ENCODE measurements at places on chromosomes 1 and 21.

DNA sequence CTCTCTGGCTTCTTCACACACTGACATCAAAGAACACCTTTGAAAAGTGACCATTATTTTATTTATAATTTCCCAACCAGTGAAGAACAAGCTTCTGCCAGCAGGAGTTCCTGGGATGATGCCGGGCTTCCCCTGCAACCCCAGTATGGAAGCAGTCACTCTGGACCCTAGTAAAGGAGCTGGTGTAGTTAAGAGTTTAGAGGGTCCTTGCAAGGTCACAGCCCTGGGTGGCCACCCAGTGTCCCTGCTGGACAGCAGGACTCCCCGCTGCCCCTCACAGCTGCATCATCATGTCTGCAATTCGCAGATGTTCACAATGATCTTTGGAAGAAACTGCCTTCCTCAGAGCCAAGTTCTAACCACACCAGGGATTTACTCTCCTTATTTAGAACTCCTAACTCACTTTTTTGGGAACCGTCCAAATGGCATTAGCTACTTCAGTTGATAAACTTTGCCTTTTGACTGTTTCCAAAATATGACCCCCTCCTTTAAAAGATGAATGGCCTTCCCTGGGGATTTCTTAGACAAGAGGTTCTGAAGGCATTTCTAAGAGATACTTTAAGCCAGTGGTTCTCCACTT lies 90.6 kb downstream of the HIVEP3 start:
- peak; percentile 28 for DNase-seq

DNA sequence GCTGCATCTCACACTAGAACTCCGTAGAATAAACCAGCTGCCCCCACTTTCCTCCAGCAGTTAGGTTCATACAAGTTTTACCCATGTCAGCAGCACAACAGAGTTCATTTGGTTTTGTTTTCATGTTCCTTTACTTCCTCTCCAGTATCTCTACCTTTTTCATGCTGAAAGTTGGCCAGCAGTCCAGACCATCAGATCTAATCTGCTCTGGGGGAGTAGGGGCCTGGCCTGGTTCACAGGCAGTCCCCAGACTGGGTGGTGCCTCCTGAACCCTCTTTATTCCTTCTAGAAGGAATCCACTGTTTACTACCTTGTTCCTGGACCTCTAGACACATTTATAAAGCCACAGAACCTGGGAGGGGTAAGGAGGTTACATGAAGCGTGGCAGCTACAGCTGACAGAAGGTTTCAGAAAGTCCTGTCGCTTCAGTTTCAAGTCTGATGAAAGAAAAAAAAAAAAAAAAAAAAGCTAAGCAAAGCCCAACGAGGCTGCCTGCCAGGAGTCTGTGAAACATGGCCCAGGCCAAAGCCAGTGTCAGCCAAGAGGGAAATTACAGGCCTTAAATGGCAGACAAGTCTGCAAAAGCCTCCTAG lies 184.6 kb upstream of the JUN start:
- DNase-seq: peak; percentile 77

- DNase-seq: no peak
These were observed 26.2 kb downstream of the TCP10L start for GRCh38 chr21:32559006-32559610.

DNA sequence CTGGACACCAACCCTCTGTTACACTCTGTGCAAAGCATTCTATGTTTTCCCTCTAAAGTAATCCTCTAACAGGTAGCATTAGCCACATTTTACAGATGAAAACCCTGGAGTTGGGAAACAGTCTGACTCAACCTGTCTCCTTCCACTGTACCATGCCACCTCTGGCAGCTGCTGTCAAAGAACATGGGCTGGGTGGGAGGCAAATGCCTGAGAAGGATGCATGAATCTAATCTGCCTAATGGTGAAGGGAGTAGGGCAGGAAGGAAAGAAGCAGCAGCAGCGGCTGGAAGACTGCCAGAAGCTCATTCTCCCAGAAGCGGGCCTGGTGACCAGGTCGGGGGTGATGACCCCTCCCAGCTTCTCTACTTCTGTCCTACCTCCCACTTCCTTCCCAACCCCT lies 21.7 kb downstream of the LRRC71 start:
- no peak for DNase-seq

DNA sequence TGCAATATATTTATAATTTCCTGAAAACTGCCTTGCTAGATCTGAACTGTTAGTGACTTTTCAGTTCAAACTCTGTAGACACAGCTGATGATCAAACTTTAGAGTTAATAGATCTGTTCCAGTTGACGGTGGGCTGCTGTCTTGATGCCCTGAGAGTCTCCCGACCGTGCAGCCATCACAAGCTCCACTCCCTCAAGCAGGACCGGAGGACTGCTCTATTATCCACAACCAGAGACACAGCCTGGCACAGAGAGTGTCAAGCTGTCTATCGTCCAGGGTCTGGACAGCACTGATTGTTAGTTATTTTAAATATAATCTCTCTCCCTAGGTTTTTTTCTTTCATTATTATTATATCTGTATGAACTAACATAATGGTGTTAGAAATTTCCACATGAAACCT lies 8.0 kb downstream of the CHODL start:
- no peak for DNase-seq

DNA sequence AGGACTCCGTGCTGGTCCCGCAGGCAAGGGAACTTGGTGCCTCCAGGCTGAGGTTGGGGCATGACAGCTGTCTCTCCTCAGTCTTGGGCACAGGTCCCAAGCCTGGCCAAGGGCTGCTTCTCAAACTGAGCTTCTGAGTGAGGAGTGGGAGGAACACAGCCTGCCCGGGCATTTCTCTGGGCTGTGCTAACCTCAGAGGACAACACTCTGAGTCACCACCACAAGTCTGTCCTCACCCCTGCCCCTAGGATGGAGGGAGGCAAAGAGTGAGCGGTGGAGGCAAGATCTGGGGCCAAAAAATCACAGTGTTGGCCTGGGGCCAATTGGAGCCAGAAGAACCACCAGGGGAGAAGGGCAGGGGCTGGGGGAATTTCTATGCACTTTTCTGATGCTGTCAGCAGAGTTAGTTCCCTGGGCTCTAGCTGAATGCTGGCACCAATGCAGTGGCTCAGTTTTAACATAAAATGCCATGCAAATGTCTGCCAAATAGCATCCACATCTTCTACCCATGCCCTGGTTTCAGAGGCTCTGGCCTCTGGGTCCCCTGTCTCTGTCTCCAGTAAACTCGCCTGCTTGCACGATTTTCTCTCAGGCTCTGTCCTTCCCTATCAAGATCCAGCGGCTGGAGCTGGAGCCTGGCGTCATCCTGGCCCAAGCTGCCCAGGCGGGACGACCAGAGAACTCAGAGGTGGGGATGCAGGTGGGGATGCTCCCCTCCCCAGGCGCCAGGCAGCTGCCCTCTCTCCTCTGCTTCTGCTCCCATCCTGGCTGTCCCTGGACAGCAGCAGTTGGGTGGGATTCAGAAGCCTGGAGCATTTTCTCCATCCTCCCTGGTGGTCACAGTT lies 11.0 kb upstream of the CDK18 start:
- peak; percentile 99 for DNase-seq

- DNase-seq: no peak
These were observed 69.0 kb upstream of the KAZN start for GRCh38 chr1:14529475-14529874.

GRCh38 chr1:227401562-227402342 lies 83.5 kb upstream of the CDC42BPA start:
- DNase-seq: no peak
